ENCODE measurements at places on chromosomes 6 and 20.

- DNase-seq, result no peak
These were observed 178.8 kb downstream of the IBTK start for GRCh38 chr6:82068721-82069120.

DNA sequence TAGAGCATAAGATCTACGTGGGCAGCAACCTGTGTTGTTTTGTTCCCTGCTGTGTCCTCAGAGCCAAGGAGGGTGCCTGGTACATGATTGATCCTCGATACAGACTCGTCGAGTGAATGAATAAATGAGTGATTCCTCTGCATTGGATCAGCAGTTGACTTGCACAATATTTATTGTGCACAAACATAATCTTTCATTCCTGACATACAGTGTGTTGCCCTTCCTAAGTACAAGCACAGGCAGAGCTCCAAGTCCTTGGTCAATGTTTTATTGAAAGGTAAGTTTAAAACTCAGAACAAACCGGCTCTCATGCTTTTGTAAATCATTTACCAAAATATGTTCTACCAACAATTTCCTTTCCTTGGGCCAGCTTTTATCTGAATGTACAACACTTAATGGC lies 57.4 kb downstream of the STMND1 start:
- no peak for DNase-seq

- DNase-seq, result peak; percentile 47
These were observed 1.9 kb downstream of the ID1 start for GRCh38 chr20:31606804-31607639.

DNA sequence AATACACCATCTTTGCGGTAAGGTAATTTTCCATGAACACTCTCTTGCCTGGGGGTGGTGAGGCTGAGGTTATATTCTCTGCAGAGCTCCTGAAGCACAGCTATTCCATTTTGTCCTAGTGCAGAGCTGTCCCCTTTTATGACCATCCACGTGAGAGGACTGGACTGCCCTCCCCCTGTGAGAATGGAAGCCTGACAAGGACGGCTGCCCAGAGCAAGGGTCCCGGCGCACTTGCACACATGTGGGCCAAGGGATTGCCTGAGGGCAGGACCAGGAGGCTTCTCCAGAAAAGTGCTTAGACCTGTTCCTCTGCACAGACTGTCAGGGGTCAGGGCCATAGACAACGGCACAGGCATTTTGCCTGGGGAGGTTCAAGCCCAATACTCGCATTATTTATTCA lies 48.2 kb downstream of the SLC22A23 start:
- no peak for DNase-seq

DNA sequence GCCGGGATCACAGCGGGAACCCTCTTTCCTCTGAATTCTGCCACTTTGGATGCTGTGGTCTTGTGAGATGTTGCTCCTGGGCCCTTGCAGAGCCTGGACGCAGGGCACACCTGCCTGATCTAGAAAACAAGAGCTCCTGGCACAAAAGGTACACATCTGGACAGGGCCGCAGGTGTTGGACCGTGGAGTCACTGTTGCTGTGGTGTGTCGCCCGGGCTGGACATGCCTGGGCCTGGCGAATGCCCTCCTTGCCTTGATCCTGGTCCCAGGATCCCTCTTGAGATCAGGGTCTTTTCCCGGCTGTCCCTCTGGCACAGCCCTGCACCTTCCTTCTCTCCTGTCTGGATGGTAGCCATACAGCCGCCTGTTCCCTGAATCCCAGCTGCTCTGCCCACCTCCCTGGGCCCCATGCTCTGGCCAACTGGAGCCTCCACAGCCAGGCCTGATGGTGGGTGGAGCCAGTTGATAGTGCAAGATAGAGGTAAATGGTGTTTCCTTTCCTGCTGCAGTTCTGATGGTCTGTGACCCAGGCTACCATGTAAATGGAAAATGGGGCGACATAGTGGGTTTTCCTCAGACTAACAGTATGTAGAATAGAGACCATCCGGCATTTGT lies 5.0 kb downstream of the FOXP4 start:
- no peak for DNase-seq

DNA sequence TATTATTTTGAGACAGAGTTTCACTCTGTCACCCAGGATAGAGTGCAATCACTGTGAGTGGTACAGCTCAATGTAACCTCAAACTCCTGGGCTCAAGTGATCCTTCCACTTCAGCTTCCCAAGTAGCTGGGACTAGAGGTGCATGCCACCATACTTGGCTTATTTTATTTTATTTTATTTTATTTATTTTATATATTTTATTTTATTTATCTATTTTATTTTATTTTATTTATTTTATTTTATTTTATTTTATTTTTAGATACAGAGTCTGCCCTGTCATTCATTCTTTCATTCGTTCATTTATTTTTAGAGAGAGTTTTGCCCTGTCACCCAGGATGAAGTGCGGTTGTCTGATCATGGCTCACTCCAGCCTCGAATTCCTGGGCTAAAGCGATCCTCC lies 35.5 kb downstream of the ATG5 start:
- DNase-seq, result no peak

DNA sequence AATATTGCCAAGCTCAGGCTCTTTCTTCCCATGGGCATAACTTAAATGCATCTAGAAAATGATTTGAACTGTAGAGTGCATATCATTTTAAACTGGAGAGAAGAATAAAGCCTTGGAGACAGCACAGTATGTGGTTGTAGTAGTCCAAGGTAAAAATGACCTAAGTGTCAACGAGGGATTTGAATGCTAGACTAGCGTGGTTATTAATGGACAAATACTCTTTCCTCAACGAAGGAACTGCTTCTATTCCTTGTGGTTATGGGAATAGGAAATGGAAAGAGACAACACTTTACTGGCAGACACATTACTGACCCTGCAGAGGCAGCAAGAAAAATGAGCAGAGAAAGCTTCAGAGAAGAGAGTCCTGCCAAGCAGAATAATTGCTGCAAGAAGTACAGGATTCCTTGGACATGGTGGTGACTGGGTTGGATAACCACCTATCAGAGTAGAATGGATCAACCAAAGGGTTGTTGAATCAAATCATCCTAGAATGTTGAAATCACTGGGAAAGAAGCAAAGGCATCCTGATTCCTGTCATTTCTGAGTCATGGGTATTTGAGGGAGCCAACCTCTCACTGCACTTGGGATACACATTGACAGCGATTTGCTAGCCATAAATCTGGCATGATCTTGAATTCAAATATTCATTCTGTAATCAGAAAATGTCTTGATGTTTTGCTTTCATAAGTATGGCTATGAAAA lies 258.1 kb upstream of the EPHA7 start:
- no peak for DNase-seq

DNA sequence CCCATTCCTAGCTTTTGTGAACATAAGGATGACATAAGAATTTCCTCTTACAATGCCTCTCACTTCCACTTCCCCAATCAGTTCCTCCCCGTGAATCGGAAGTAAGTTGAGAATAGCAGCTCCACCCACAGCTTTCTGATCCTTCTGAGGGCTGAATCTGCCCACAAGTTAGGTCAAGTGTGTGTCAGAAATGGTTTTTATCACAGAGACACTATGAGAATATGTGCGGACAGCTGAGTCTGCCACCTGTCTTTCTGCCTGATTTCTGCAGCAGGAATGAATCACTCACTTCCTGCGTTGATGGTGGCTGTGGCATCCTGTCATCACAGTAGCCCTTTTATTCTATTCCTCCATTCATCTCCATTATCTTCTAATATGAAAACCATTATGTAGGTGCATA lies 70.2 kb downstream of the RIN2 start:
- DNase-seq, result peak; percentile 6

DNA sequence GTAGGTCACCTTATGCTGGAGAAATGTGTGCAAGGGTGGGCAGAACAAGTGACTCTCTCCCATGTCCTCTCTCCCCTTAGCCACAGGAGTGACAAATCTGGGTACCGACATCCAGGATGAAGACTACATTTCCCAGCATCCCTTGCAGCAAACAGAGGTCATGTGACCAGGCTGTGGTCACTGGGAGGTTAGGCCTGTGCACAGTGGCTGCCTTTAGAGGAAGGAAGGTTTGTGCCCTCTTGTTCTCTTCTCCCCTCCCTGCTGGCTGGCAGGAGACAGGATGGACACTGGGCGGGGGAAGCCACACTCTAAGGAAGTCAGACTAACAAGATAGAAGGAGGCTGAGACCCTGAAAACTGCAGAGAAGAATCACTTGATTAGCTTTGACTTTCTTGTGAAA lies 360.2 kb downstream of the PREX1 start:
- DNase-seq, result no peak

GRCh38 chr20:57055345-57055744 lies 211.1 kb downstream of the BMP7 start:
- DNase-seq, result no peak

DNA sequence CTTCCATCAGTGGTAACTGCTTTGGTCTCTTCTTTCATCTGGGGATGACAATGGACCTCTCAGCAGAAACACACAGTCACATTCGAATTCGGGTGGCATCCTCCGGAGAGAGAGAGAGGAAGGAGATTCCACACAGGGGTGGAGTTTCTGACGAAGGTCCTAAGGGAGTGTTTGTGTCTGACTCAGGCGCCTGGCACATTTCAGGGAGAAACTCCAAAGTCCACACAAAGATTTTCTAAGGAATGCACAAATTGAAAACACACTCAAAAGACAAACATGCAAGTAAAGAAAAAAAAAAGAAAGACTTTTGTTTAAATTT lies 6.1 kb downstream of the EDN1 start:
- no peak for DNase-seq

- no peak for DNase-seq
These were observed 14.7 kb downstream of the ZNF335 start for GRCh38 chr20:45957021-45957941.

- DNase-seq, result no peak
These were observed 84.5 kb upstream of the MCHR2 start for GRCh38 chr6:100078509-100078908.

DNA sequence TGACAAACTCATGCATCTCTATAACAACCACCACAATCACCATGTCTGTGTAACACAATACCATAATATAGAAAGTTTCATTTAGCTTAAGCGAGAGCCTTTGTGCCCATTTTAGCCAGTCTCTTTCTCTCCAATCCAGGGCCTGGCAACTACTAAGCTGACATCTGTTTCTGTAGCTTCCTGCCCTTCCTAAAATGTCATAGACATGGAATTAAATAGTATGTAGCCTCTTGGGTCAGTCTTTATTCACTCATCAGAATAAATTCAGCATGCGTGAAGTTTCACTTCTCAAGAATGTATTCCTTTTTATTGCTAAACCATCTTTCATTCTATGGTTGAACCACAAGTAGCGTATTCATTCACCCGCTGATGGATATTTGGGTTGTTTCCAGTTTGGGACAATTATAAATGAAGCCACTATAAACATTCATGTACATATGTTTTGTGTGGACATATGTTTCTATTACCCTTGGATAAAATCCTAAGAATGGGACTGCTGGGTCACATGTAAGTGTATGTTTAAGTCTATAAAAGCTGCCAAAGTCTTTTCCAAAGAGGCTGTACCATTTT lies 1.7 kb upstream of the TREM2 start:
- DNase-seq, result no peak

DNA sequence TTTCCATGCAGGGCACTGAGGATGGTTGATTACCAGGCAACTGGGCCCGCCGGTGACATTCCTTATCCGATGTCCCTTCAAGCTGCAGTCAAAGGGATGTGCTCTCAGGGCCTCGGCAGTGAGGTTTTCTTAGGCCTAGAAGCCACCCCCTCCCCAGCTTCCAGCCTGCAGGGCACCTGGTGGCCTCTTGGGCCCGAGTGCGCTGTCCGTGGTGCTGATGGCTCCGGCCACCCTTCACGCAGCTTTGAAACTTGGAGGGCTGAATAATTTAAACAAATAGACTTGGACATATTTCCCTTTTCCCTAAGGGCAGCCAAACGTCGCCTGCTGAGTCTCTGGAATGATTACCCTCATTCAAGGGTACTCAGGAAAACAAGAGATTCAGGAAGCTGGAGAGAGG lies 8.9 kb upstream of the MLN start:
- peak; percentile 60 for DNase-seq

GRCh38 chr6:72711731-72712130 lies 89.9 kb downstream of the KCNQ5 start:
- DNase-seq, result no peak

DNA sequence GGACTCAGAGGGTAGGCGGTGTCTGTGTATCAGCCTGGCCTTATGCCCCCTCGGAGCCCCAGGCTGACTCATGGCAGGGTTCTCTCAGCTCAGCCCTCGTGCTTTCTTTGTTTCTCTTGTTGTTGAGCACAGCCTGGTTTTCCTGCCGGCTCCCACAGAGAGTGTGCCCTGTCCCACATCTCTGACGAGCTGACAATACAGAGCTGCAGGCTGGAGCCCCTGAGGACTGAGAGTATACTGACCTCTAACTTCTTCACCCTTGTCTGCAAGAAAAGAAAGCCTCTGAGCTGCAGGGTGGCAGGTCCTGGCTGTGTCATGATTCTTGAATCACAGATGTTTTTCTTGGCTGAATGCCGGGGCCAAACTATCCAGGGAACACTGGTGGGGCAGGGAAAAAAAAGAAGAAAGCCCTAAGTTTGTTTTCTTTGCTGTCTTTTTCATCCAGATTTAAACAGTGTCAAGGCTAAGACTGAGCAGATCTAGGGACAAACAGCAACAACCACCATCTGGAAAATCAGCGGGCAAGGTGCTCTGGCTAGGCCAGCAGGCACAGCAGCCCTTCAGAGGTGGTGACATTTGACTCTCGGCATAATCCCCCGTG lies 63.3 kb upstream of the ZNF133 start:
- no peak for DNase-seq

DNA sequence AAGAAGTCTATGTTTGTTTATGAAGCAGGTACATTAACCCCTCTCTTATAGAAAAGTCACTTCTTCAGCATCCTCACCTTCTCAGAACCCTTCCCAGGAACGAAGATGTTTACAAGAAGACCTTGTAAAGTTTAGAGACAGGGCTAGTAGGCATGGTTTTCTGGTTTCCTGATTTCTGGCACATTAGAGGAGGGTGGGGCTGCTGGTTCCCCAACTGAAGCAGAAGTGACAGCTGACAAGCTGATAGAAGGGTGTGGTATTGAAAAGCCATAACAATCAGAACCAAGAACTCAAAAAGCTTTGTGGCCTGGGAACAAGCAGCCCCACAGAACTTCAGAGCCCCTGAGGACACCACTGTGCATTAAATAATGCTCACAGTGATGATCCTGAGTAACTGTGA lies 91.2 kb downstream of the RTN4IP1 start:
- no peak for DNase-seq

DNA sequence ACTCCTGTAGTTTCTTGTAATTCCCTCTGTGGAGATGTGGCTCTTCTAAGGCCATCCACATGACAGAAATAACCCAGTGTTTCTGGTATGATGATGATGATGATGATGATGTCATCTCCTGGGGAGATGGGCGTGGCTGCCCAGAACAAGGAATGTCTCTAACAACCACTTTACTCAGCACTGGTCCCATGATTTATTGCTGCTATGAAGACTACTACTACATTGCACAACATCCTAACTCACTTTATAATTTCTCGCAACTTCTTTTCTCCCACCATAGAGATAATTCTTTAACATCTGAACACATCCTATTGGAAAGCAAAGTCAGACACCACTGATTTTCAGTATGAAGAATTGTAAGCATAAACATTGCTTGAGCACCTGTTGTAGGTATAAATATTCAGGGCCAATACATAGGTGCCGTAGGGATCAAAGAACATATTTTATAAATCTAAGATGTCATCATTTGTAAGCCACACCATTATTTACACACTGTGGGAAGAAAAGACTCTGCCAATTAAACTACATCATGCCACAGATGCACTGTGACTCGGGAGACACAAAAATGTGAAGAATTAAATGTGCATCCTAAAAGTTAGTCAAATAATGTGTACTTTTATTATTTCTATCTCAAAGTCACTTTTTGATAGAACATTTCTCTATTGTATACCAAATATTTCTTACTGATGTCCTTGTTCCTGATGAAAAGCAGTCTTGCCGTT lies 6.4 kb downstream of the TPMT start:
- no peak for DNase-seq
